Fibroblast of skin of left quadriceps (primary cell): ENCODE measurements at places on chromosomes 1 and 21.

- no peak for DNase-seq
These were observed at the start of gene ITLN2 for GRCh38 chr1:160954158-160955104. Gene ITLN2 (minus strand): TSS chr1:160954809. CDS start chr1:160954741, 68 bp downstream.

- DNase-seq: no peak
These were observed 48.0 kb upstream of the SLC16A1 start for GRCh38 chr1:113003751-113004690.

GRCh38 chr21:42918291-42918690 is 7.1 kb downstream of the ERVH48-1 start:
- DNase-seq: no peak

DNA sequence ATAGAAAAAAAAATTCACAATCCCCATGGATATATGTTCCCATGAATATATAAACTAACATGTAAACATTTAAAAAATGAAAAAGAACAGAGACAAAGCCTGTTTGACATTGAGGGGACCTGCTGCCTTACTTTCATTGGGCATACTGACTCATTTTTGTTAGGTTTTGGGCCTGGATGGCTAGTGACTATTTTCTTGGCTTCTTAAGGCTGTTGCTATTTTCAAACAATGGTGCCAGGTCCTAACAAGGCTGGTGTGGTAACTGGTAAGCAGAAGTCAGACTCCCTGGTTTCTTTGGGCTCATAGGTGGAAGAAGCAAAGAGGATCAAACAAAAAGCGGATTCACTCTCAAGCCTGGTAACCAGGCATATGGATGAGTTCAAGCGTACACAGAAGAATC is 51.0 kb downstream of the LAMC2 start:
- no peak for DNase-seq

DNA sequence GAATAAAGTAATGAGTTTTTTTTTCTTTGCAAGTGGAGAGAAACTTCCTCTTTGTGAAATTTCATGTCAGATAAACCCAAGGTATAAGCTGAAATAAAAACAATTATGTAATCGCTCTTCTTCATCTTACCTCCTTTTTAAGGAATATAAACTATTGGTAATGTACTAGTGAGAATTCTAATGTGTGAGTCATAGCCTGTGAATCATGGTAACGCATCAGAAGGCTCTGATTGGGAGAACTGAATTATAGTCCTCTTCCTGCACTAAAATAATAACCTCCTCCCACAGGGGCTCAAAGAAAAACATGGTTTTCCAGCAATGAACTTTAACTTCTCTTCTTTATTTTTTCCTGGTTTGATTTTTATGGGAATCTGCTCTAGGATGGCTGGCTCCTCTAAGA is 57.1 kb upstream of the COX20 start:
- DNase-seq: peak; percentile 67

DNA sequence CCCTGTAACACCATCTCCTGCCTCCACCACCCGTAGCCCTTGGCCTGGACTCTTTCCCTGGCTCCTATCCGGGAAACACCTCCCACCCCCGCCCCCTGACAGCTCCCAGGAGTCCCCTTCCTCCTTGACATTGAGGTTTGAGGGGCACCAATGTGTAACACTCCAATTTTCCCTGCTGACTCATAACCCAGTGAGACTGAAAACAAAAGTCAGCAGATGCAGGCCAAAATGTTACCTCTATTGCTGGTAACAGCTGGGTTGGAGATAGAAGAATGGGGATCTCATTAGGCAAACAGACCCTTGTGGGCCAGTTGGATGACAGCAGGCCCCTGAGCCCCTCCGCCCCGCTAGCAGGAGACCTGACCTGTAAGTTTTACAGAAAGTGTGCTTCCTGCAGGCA is 237.2 kb downstream of the KAZN start:
- DNase-seq: no peak

DNA sequence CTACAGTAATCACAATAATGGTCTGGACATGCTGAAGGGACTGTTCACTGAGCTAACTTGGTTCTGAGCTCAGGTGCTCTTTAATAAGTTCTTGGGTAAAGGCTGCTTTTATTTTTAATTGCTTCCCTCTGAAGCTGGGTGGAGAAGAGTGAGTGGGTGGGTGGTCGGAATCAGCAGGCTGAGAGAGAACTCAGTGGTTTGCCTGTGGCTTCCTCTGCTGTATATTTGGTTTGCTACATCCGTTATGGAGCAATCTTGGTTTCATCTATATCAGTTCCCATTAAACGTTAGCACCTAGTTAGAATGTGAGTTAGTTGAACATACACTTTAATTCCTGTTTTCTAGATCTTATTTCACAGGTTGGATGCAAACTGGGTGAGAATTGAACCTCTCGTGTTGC is 23.3 kb downstream of the CNIH4 start:
- no peak for DNase-seq

GRCh38 chr1:48228156-48228555 is 5.6 kb downstream of the SLC5A9 start:
- no peak for DNase-seq

- DNase-seq: no peak
These were observed 38.9 kb downstream of the XPR1 start for GRCh38 chr1:180670681-180671080.

DNA sequence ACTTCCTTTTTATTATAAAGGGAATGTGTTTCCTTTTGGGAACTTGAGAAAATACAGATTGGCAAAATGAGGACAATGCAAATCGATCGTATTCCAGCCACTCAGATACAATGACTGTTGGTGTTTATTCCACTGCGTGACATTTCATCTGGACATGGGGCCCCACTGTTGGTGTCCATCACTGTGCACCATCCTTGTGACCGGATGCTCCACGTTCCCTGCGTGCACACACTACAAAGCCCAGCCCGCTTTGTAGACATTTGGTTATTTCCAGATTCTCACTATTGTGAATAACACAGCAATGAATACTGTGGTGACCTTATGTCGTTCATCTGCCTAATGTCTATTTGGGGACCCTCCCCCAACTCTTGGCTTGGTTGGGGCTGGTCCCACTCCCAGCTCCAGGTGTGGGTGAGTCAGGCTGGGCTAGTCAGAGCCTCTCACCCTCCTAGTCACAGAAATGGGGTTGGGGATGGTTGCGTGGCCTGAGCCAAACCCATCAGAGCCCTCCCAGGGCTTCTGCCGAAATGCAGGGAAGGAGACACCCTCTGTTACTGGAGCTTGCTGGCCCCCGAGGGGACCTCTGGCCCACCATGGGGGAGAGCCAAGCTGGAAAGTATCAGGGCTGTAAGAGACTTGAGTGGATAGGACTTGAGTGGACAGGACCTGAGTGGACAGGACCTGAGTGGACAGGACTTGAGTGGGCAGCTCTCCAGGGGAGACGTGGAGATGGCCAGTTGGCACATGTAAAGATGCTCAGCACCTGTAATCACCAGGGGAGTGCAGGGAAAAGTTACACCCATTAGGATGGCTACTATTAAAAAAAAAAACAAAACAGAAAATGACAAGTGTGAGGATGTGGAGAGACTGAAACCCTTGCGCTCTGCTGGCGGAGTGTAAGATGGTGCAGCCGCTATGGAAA is 57.1 kb upstream of the ADARB1 start:
- DNase-seq: no peak

DNA sequence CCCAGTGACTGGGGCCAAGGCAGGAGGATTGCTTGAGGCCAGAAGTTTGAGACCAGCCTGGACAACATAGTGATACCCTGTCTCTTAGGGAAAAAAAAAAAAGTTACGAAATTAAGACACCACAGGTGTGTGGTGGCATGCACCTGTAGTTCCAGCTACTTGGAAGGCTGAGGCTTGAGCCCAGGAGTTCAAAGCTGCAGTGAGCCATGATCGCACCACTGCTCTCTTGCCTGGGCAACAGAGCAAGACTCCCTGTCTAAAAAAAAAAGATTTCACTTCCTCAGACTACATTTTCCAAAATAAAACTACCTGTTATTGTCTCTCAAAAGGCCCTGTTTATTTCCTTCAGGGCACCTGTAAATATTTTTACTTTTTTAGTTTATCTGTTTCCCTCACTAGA is 4.7 kb upstream of the STK40 start:
- DNase-seq: no peak

GRCh38 chr1:15682936-15683341 is 1.2 kb upstream of the PLEKHM2 start:
- no peak for DNase-seq

DNA sequence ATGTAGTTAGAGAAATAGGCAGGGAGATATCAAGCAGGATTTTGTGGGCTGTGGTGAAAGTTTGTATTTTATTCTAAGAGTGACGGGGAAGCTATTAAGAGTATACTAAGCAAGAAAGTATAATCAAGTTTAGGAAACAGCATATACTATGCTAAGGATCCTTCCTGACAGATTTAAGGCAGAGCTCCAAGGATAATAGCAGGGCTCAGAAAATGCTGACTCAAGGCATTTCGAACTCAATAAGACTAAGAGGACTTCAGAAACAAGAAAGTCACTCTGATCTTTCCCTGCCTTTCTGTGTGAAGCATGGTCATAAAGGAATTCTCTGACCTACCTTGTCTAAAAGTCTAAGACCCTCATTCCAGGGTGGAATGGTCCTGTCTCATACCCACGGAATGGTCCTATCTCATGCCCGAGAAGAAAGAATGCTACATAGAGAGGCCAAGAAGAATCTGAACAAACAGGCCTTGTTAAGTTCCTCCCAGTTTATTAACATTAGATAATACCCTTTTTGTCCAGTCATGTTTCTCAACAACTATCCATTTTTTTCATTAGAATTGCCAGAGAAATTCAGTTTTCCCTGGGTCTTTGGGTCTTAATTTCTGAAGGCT is 59.1 kb downstream of the HFM1 start:
- DNase-seq: no peak

GRCh38 chr1:47225430-47226100 is 6.5 kb downstream of the TAL1 start:
- DNase-seq: no peak

- no peak for DNase-seq
These were observed 21.4 kb downstream of the XKR8 start for GRCh38 chr1:27981145-27981544.

- peak; percentile 55 for DNase-seq
These were observed 94.9 kb downstream of the MRPL37 start for GRCh38 chr1:54294887-54295286.

DNA sequence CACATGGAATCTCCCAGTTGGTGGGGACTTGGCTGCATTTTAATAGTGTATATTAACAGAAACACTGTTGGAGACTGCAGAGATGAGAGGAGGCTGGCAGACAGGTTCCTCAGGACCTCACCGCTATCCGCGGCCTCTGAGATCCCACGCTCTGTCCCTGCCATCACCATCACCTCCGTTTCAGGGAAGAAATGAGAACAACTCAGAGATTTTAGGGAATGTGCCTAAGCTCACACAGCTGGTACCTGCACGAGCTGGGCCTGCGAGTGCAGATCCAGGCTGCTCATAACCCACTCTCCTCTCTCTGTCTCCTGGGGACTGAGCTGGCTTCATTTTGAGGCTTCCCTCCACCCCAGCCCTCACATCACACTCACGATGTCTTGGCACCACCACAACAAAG is 62.0 kb downstream of the UMODL1 start:
- no peak for DNase-seq

- DNase-seq: no peak
These were observed 36.9 kb upstream of the IFI16 start for GRCh38 chr1:158972841-158973240.

DNA sequence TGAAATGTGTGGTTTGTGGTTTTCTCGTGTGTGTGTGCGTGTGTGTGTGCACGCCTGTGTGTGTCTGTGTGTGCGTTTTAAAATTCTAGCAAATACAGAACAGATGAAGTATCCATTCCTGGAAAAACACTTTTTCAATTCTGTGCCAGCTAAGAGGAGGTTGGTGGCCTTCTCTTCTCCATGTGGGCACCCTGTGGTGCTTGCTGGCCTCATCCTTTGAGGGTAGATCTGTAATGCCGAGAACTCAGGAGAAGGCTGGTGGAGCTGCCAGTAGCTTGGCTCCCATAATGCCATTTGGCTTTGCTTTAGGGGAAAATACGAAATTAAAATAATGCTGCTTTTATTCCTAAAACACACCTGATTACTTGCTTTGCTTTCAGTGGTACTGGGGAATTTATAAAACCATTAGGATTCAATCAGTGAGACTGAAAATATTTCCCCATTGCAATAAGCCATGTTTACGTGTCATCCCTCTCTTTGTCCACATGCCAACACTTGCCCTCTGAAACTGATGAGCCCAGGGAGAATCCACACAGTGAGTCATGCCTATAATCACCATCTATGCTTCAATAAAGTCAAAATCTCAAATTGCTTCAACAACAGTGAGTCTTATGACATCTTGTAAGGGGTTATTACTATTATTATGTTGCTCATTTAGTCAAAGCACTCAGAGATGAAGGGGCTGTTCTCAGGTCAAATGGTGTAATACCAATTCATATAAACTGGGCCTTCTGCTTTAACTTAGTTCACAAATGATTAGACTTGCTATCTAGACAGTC is 39.2 kb downstream of the ABCA4 start:
- DNase-seq: peak; percentile 78

DNA sequence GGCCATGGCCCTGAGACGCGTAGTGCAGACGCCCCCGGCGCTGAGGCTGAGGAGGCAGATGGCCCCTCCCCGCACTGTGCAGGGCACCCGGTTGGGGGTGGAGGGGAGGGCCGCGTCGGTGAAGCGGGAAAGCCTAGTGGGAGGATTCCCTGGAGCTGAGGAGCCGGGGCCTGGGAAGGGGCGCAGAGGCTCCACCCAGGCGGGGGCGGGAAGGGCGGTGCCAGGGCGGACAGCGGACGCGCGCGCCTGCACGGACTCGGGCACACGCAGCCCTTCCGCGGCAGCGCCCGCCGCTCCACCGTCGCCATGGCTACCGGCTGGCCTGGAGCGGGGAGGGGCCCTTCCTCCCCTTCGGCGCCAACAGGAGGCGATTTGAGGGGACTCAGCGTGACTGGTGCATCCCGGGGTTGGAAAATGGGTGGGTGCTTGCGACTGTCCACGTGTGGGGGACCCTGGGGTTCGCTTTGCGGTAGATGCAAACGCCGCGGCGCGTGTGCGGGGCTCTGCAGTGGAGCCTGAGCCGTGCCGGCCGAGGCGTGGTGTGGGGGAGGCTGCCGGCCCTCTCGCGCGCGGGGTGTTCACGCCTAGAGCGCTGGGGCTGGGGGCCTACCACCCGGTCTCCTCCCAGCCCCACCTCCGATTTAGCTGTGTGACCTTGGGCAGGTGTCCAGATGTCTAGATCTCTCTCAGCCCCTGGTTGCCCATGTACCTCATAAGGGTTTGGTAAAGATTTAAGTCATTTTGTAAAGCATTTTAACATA is 35.1 kb downstream of the PTPRF start:
- DNase-seq: no peak

- no peak for DNase-seq
These were observed 7.5 kb downstream of the MINDY1 start for GRCh38 chr1:150999051-150999674.

DNA sequence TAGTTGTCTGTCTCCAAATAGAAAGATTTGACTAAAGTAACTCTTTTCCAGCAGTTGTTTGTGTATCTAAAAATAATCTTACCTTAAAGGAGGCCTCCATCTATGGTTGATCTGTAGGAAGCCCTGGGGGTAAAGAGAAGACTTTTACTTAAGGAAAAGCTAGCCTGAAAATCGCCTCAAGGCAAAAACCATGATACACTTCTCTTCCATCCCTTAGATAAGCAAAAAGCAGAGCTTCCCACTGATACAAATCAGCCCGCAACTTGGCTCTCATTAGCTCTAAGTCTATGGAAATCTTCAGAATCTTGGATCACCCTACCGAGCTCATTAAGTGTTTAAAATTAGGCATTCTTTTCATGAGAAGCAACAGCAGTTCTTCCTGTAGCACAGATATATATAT is 576.9 kb upstream of the PTBP2 start:
- DNase-seq: no peak

- DNase-seq: no peak
These were observed 18.0 kb upstream of the LCE2D start for GRCh38 chr1:152645146-152645545.

- DNase-seq: no peak
These were observed 39.8 kb downstream of the WDR4 start for GRCh38 chr21:42839271-42840231.

- no peak for DNase-seq
These were observed 7.1 kb downstream of the CLIC6 start for GRCh38 chr21:34675871-34676270.
